Skin of body (tissue), 3 donors: ENCODE measurements at places on chromosomes 7 and 10. TPM values are rescaled to one million over a fixed set of nuclear protein-coding genes. Genes with fewer than 3 reads are reported as not detected.

DNA sequence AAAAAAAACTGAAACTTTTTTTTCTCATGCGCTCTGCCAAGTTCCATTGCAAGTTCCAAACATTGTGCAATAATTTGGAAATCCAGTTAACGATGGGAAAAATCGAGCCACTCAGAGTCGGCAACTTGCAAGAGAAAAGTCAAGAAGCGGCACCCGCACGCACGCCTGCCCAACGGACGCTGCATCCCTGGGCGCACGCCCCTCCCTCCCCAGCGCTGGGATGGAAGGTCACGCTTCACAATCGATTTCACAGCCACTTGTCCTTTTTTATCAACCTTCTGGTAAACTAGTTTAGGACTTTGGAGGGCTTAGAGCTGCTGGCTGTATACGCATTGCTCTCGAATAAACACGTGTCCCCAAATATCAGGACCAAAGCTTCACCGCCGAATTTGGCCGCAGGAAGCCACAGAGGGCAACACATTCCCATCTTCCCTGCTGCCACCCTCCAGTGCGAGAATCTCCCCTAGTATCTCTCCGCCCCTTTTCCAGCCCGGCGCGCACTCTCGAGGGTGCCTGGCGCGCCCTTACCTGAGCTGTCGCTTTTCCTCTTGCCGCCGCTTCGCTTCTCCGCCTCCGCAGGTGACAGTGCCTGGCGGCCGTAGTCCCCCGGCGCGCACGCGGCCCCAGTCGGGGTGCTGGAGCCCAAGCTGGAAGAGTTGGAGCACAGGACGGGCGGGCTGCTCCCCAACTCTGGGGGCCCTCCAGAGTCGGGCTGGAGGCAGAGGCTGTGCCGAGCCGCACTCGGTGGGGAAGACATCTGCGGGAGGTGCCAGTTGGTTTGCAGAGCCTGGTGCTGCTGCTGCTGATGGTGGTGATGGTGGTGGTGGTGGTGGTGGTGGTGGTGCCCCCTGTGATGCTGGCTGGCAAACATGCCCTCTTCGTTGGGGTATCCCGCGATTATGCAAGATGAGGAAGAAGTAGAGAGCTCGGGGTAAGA is 857 bp downstream of the MEOX2 start:
- peak; percentile 70 for DNase-seq

Gene VSTM4
- total RNA-seq, result 40.5 TPM

DNA sequence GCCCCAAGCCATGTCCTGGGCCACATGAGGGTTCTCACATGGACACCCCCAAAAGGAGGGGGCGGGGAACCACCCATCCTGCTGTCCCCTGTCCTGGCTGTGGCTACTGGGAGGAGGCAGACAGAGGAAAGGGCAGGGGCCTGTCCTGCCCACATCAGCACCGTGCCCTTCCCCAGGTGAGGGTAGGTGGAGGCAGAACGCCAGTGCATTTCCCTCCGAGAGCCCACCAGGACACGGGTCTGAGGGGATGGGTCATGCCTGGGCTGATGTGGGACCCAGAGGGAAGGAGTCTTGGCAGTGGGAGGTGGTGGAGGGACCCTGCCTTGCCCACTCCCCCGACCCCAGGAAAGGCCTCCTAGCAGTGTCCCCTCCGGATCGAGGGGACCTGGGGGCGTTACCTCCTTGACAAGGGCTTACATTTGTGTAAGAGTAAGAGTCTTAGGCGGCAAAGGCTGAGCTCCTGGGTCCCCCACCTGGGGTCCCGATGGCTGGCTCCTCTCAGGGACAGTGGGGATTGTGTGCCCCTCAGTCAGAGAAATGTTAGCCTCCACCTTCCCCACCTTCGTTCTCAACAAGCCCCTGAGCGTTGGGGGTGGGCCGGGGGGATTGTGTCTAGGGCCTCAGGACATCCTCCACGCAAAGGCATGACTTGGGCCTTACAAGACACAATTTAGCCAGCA is 6.1 kb downstream of the CRYGN start:
- DNase-seq, result no peak

DNA sequence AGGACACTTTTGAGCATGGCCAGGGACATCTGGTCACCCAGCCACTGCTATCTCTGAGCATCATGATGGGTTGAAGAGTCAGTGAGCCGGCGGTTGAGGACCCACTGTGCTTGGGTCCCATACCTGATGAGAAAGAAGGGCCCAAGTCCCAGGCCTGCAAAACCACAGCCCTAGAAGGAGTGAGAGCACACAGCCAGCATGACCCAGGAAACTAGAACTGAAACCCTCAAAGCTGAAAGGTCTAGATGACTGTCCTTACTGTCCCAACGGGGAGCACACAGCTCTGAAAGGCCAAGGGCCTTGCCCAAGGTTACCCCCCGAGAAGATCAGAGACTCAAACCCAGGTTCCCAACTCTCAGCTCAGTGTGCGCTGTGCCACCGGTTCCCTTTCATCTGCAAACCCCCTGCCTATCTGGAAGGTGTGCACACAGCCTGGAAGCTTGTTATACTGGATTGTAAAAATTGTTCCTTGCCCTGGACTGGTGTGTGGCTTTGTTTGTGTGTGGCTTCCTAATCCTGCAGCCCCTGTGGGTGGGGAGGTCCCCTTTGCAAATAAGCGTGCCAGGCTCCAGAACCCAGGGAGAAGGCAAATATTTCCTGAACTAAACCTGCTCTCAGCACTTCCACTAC is 22.6 kb upstream of the PSAP start:
- DNase-seq, result no peak

DNA sequence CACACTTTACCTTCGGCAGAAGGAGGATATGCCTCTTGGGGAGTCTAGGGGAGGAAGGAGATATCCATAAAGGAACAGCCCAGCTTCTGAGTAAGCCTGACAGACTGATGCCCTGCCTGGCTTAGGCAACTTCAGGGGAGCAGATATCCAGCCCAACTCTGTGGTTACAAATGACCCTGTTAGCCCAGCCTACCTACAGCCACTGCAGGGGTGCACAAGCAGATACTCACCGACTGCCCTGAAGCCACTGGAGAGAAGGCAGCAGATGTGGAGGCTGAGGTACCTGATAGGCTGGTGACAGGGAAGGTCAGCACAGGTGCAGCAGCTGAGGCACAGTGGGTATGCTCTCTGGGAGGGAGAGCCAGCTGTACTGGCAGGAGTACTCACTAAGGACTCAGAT is 770.2 kb downstream of the GRID1 start:
- no peak for DNase-seq

- no peak for DNase-seq
These were observed 45.2 kb downstream of the MICALL2 start for GRCh38 chr7:1413936-1414639.

DNA sequence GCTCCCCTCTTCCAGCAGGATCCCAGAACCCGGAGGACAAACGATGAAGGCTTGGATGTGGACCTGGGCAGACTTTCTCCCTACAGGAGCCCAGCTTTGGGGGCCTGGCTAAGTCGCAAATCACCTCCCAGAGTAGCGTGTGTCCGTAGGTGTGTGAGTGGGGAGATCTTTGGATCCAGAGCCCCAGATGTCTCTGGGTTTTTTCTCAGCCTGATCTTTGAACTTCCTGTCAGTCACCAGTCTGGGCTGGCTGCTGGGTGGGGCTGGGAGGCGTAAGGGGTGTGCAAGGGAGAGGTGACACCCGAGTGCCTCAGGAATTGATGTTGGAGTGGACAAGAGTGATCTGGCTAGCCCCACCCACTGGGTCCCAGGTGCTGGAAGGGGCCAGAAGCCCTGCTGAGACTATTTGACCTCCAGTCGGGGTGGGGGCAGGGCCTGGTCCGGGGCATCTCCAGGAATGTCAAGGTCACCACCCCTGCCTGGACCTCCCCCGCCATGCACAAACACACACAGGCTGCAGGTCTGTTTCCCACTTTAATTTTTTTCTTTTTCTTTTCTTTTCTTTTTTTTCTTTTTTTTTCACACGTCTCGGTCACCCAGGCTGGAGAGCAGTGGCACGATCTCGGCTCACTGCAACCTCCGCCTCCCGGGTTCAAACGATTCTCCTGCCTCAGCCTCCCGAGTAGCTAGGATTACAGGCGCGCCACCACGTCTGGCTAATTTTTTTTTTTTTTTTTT is at the start of gene MOGAT3:
TSS of gene MOGAT3 (minus strand) at position 175 of the 738 bp plus-strand sequence. CDS start 182 bp downstream, outside the sequence.
- no peak for DNase-seq

Gene SLC16A9
- 6.5 TPM for total RNA-seq

GRCh38 chr7:127865466-127865865 is 165.8 kb downstream of the LRRC4 start:
- DNase-seq, result no peak

DNA sequence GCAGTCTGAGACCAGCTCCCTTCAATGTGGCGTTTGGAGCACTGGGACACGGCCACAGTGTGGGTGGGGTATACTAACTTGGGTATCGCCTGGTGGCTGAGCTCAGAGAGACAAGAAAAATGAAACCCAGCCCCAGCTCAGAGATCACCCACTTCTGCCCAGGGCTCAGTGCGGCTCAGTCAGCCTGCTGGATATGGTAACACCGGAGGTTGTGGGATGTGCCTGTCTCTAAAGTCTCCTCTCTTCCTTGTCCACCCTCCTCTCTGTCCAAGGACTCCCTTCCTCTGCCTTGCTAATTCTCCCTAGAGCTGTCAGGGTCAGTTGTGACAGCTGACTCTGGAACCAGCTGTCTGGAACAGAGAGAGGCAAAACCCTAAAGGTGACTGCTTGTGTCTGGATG is 149.1 kb downstream of the PTPN20 start:
- no peak for DNase-seq

- no peak for DNase-seq
These were observed 311.8 kb upstream of the ZNF32 start for GRCh38 chr10:43960477-43960876.

Gene CDNF
- 3.2 TPM for total RNA-seq

- DNase-seq, result no peak
These were observed 242.0 kb downstream of the ARHGAP12 start for GRCh38 chr10:31686599-31686998.

GRCh38 chr10:1520909-1521565 is 216.3 kb downstream of the ADARB2 start:
- no peak for DNase-seq

DNA sequence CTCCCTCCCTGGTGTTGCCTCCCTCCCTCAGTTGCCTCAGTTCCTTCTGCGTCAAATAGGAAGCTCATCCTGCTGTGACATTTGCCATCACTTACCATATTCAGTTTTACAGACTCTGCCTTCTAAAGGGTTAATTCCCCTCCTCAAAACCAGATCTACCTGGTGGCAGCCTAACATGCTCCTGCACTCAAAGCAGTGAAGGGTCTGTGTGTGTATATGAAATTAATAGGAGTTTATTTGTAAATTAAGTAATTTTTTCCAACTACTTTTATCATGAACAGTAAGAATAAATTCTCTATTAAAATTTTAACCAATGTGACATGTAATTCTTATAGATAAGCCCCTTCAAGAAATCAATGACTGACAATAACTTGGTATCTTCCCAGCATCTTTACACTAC is 158.6 kb upstream of the INSYN2A start:
- DNase-seq, result no peak

- no peak for DNase-seq
These were observed 943 bp upstream of the SLC18A2 start for GRCh38 chr10:117239721-117240620.

DNA sequence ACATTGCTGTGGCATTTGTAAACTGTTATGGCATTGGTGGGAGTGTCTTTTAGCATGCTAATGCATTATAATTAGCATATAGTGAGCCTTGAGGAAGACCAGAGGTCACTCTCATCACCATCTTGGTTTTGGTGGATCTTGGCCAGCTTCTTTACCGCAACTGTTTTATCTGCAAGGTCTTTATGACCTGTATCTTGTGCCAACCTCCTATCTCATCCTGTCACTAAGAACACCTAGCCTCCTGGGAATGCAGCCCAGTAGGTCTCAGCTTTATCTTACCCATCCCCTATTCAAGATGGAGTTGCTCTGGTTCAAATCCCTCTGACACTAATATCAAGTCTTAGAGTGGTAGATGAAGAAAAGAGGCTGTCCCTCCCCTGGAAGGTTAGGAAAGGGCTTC is 506.2 kb downstream of the GALNT17 start:
- no peak for DNase-seq

- no peak for DNase-seq
These were observed 27.3 kb upstream of the UMAD1 start for GRCh38 chr7:7613210-7613609.

GRCh38 chr7:24115661-24116060 is 168.3 kb upstream of the NPY start:
- no peak for DNase-seq

DNA sequence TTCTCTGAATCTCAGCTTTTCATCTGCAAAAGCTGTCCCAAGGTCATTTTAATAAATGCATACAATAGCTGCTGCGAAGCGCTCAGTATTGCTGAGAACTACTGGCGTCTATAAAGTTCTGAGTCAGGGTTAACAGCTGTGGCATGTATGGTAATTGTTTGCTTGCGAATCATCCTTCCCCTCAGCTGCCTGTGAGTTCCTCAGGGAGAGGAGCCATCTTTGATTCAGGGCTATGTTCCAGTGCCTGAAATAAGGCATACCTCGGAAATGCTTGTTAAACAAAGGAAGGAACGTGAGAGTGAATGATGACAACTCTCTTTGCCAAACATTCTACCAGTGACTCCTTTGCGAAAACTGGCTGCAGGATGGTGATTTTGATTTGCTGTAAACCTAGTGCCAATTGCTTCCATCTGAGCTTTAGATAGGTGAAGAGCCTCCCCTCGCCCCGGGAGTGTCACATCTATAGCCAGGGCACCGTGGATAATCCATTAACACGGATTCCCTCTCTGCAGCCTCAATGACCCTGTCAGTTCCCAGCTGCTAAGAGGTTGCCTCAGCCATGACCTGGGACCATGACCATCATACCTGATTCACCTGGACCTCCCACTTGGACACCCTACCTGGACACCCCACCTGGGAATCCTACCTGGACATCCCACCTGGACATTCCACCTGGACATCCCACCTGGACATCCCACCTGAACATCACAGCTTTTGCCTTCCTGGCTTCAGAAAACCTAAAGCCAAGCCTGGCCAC is 39.6 kb downstream of the GPRIN2 start:
- DNase-seq, result no peak

Gene CFAP69
- total RNA-seq, result 15.3 TPM

DNA sequence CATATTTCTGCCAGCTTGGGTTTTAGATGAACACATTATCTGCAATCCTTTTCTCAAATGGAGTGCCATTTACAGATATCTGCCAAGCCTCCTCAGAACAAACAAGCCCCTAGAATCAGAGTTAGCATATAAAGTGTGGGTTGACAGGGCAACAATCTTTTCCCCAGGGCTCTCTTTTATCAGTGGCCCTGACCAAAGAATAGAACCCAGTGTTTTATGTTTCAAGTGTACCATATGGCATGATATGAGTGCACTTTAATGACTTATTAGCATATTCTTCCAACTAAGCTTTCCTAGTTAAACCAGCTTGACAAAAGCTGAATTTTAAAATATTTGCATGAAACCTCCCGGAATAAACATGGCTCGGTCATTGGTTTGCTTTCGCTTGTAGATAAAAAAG is 57.3 kb downstream of the EVX1 start:
- DNase-seq, result no peak

DNA sequence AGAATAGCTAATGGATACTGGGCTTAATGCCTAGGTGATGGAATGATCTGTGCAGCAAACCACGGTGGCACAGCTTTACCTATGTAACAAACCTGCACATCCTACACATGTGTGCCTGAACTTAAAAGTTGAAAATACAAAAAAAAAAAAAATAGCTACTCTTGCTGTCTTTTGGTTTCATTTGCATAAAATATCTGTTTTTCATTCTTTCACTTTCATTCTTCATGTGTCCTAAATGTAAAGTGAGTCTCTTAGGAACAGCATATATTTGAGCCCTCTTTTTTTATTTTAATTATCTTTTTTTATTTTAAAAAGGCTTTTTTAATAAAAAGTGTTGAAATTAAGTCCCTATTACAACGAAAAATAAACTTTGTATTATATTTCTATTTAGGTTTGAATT is 836.1 kb upstream of the KCND2 start:
- no peak for DNase-seq
